ENCODE measurements at places on chromosomes 3 and 15.
A peak's percentile ranks its signal among the peaks of the same experiment; 100 is the strongest.

- DNase-seq, result no peak
Observed at GRCh38 chr3:173217127-173217526, 76.1 kb upstream of the SPATA16 start.

- no peak for DNase-seq
Observed at GRCh38 chr15:29731865-29732264, 90.4 kb downstream of the TJP1 start.

DNA sequence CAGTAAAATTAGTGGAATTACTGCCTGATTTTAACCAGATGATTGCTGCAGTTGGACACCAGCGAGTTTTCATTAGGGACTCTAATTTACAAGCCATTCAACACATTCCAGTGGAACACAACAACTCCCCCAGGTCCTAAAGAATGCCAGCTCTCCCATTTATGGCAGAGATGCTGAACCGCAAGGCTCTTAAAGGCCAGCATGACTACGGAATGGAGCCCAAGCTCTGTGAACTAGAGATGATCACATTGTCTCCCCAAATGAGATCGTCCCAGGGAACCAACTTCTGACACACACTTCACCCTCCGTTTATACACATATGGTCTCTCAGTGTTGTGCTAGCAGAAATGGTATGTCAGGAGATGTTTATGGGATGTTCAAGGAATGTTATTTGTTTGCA lies 446.2 kb upstream of the NR2F2 start:
- DNase-seq, result no peak

- peak; percentile 53 for DNase-seq
Observed at GRCh38 chr3:172305552-172305951, 142.7 kb downstream of the GHSR start.

- DNase-seq, result no peak
Observed at GRCh38 chr15:63260791-63261190, 16.6 kb upstream of the APH1B start.

GRCh38 chr3:42823351-42823750 lies 14.1 kb downstream of the ACKR2 start:
- DNase-seq, result no peak

DNA sequence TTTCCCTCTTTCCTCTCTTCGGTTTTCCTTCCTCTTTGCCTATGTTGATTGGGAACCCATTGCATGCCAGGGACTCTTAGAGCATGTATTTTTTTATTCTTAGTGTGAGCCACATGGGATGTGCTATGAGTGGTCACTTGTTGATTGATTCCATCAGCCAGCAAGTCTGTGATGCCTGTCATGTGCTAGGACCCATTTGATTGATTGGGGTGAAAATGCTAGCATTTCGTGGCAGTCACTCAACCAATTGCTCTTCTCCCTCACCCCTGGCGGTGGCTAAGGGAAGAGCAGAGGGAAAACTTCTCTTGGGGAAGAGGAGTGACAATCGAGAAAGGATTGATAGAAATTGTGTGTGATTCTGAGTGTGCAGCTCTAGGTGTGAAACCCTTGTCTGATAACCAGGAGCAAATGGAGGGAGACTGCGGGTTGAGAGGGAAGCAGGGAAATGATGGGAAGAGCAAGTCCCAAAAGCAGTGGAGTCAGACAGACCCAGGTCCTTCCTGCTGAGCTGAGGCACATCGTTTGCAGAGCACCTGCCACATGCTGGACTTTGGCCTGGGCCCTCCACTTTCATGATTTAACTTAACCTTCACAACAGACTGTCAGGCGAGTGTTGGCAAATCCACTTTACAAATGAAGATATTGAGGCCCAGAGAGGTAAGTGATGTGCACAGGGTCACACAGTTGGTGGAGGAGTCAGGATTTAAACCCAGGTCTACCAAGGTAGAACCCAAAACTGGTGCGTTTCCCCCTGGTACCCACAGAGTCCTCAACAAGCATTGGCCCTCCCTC lies 40.0 kb downstream of the SLC6A11 start:
- no peak for DNase-seq

GRCh38 chr3:66483409-66483906 lies 17.4 kb downstream of the LRIG1 start:
- DNase-seq, result no peak

- DNase-seq, result no peak
Observed at GRCh38 chr15:81049835-81050234, 49.1 kb downstream of the TLNRD1 start.

- no peak for DNase-seq
Observed at GRCh38 chr15:27091270-27091940, 120.4 kb downstream of the GABRG3 start.

DNA sequence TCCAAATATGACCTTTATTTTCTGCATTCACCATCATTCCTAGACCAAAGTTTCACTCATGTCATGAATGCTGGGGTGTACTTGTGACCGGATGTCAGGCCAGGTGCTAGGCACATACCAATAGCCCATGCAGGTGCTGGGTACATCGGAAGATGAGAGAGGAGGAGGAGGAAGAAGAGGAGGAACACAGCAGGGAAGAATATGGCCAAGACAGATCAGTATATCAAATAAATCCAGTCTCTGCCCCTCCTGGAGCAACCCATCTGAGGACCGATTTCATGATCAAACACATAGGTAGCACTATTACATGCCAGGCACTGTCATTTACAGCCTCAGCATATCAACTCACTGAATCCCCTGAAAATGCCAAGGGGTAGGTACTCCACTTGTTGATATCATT lies 3.0 kb upstream of the WNT7A start:
- no peak for DNase-seq

DNA sequence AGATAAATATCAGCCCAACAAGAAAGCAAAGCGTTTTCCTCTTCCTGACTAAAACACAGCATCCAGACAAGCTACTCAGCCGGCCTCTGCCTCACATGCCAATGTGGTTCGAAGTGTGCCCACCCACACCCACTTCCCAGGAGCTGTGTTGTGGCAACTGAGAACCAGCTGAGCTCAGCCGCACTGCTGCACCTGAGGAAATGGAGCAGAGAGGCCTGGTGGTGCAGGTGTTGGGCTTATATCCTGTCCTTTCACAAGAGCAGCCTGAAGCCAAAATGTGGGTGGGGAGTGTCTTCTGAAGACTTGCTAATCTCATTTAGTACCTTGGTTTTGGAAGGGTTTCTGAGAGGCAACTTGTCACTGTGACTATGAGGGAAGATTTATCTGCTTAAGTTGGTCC lies 23.0 kb upstream of the RETNLB start:
- no peak for DNase-seq

All from adipocyte (in vitro differentiated cells).